Naive B cell (primary cell): ENCODE measurements at places on chromosomes 11 and 22.

DNA sequence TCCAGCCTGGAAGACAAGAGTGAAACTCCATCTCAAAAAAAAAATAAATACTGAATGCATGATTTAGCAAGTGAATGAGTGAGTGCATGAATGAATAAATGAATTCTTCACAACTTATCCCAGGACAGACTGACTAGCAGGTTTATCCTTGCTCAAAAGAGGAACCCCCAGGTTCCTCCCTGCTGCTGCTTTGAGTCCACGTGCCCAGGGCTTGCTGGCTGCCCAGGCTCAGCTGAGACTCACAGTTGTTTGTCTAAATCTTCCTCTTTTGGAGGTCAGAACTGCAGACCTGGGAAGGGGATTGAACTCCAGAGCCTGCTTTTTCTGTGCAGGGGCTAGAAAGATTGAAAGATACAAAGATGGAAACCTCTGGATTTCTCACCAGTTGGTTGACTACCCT is 117.4 kb upstream of the TMEM45B start:
- DNase-seq, result no peak

GRCh38 chr11:75261902-75262361 is 21.4 kb downstream of the TPBGL start:
- no peak for DNase-seq

- no peak for DNase-seq
Observed at GRCh38 chr11:1339066-1339675, 29.7 kb upstream of the TOLLIP start.

GRCh38 chr11:70456921-70457532 is 58.7 kb downstream of the CTTN start:
- no peak for DNase-seq

DNA sequence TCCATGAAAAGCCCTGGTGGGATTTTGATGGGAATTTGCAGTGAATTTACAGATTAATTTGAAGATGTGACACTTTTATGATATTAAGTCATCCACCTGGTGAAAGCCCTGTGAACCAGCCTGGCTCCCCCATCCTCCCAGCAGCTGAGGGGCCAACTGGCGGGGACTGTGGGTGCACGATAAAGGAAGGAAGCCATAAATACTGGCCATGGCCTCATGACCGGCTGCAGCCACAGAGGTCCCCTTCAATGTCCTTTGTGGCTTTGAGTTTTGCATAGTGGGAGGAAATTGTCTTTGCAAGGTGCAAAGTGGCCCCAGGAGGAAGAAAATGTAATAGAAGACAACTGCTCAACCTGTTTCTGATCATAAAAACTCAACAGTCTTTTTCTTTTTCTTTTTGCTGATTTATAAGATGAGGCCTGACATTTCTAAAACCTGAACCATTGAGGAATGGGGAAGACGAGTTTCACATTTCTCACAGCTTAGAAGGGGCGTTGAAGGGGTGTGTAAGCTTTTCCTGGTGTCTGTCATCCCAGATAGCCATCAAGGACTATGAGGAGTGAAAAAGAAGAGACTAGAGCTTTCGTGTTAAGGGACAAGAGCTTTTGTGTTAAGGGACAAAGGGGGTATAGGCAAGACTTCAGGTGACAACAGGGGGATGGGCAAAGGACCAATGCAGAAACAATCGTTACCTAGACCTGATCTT is 6.3 kb upstream of the NDUFV1 start:
- DNase-seq, result peak; percentile 32

DNA sequence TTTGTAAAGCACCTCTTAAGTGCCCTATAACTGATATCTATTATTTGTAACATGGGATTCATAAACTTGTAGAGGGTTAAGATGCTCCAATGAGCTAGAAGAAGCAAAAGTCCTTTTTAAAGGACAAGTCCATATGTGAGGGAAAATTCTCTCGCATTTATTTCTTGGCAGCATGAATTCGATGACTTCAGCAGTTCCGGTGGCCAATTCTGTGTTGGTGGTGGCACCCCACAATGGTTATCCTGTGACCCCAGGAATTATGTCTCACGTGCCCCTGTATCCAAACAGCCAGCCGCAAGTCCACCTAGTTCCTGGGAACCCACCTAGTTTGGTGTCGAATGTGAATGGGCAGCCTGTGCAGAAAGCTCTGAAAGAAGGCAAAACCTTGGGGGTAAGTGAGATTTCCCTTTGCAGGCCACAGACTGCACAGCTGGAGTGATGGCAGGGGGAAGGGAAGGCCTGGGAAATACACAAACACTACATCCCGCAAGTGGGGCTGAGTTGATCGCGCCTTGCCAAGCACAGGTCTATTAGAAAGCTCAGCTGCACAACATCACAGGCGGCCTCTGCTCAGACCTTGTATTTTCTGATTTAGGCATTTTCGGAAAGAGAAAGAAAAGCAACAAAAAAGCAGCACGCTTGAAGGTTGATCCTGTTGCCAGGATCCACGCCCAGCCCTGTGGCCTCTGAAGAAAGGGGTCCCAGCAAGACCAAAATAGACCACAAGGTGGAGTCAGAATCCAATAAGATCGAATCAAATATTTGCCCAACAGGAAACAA is 1.5 kb downstream of the MS4A8 start:
- DNase-seq, result no peak

GRCh38 chr11:130765951-130766649 is 150.2 kb downstream of the SNX19 start:
- no peak for DNase-seq

GRCh38 chr11:120182372-120182771 is 28.5 kb upstream of the OAF start:
- DNase-seq, result no peak

DNA sequence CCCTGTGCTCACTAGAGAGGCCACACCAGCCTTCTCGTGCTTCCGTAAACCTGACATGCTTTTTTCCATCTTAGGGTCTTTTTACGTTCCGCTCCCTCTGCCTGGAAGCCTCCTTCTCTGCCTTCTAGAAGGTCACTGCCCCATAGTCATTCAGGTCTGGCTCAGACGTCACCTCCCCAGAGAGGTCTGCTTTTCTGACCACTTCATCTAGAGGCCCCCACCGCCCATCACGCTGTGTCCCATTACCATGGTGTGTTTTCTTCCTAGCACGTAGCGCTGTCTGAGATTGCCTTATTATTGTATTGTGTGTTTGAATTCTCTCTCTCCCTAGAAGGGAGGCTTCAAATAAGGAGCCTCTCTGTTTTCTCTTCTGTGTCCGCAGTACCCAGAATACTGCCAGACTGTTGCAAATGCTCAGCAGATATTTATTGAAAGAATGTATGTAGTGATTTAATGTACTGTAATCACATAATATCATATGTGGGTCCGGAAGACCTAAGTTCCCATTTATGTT is 10.0 kb downstream of the TAB1 start:
- DNase-seq, result no peak

- no peak for DNase-seq
Observed at GRCh38 chr11:65130631-65131416, 3.5 kb downstream of the SYVN1 start.

DNA sequence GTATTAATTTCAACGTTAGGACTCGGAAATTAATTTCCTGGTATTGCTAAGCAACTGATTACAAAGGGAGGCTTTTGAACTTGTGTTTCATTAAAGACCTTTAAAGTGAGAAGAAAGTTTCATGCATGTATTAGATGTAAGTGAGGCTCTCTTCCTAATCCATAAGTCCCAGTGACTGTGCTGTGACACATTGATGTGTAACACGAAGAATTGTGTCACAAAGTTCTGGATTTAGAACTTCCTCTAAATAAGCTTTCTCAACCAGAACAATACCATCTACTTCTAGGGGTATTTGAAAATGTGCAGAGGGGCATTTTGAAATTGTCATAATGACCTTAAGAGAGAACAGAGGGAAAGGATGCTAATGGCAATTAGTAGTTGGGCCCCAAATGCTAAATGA is 14.4 kb downstream of the DCUN1D5 start:
- no peak for DNase-seq

DNA sequence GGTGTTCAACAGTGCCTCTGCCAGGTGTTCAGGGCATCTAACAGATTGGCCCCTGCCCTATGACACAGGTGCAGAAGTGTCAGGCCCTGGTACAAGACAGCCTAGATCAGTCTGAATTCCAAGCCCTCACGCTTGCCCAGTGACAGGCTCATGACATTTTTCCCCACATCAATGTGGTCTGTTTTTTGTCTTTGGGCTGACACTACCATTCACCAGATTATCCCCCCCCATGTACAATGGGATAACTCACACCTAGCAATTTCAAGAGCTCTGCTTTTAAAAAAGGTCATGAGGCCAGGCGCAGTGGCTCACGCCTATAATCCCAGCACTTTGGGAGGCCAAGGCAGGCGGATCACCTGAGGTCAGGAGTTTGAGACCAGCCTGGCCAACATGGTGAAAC is 155.5 kb upstream of the PITPNB start:
- DNase-seq, result no peak

- DNase-seq, result no peak
Observed at GRCh38 chr11:59261150-59261549, 48.4 kb upstream of the MPEG1 start.

GRCh38 chr11:22720457-22720856 is 54.0 kb downstream of the GAS2 start:
- DNase-seq, result no peak
